Stimulated activated CD8-positive, alpha-beta memory T cell treated with anti-CD3 and anti-CD28 coated beads, Interleukin-15, amount 100 ng/mL, for 1 hour (primary cell): ENCODE measurements at places on chromosomes 12 and 14.
A peak's percentile ranks its signal among the peaks of the same experiment; 100 is the strongest.

DNA sequence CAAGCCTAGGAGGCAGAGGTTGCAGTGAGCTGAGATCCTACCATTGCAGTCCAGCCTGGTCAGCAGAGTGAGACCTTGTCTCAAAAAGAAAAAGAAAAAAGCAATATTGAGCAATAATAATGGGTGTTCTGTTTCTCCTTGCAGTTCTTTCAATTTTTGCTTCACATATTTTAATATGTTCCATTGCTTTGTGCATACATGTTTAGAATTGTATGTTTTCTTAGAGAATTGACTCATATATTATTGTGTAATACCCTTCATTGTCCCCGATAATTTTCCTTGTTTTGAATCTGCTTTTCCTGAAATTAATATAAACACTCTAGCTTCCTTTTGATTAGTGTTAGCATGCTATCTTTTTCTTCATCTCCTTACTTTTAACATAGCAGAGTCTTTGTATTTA, 138.4 kb upstream of the NPAS3 start:
- DNase-seq: no peak

DNA sequence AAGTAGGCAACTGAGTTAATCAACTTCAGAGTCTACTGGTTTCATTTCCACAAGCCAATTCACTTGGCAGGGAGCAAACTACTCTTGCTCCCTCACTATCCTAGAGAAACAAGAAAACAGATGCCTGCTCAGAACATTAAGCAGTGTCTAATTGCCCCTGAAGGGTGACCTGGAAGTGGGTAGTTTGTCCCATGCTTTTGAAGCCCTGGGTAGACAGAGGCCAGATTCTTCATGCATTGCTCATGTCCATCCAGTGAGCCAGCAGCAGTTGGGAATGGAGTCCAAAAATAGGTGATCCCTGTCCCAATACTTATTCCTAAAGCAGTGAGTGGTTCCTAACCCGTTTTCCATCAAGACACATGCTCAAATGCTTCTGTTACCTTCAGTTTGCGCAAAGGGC, 48.8 kb downstream of the BICDL1 start:
- DNase-seq: no peak

DNA sequence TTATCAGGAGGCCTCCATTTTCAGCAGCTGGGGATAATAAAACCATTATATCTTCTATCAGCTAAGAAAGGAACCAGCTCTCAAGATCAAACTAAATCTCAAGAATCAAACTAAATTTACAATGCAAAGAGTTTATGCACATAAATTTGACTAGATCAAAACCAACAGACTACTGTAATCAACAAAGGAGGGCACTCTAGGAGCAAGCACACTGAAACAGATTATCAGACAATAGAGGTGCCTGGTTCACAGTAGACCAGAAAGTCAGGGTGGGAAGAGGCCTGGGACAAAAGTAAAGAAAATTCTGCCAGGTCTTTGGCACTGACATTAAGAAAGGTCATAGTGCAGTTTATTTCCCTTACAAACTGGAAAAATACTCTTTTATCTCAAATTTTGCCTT, 61.0 kb downstream of the HECTD4 start:
- DNase-seq: no peak

DNA sequence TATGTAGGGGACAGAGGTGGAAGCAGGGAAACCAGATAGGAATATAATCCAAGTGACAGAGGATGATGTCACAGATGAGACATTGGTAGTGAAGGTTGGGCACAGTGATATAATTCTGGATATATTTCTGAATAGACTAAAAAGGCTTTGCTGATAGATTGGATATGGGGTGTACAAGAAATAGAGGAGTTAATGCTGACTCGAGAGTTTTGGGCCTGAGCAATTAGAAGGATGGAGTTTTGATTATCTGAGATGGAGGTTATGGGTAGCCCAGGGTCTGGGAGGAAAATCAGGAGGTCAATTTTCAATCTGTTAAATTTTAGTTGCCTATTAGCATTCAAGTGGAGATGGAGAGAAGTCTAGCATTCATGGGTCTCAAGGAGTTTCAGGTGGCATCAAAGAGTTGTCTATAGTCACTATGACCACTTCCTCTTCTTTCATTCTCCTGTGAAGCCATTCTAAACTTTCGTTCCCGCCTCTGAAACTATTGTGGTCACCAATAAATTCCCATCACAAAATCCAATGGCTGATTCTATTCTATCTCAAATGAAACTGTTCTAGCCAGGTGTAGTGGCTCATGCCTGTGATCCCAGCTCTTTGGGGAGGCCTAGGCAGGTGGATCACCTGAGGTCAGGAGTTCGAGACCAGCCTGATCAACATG, 10.6 kb upstream of the ANO6 start:
- no peak for DNase-seq

GRCh38 chr14:95292660-95293425, 26.9 kb downstream of the CLMN start:
- no peak for DNase-seq

DNA sequence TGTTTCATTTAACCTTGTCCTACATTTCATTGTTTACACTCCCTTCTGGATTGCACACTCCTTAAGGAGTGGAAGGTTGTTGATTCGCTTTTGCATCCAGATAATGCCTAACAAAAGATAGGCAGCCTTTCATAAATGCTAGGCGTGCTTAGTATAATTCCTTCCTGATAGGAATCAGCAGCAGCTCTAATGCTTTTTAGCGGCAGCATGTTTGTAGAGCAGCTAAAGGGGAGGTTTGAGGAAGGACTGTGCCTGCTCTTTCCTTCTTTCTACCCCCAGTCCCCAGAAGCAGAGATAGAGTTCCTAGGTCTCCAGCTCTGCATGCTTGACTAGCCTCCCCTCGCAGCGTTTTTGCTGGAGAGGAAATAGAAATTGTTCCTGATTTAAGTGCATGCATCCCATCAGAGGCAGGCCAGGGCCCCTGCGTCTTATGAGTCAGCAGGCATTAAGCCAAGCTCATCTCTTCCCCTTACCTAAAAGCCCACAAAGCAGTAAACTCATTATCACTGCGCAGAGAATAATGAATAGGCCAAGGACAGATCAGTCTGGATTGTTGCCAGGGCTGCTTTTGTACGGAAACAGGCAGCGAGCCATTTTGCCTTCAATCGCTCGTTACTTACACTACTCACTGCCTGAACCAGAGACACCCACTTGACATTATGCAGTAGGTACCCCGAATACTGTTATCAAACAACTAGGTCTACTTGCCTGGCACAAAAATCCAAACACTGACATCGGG, 14.0 kb upstream of the TBPL2 start:
- no peak for DNase-seq

DNA sequence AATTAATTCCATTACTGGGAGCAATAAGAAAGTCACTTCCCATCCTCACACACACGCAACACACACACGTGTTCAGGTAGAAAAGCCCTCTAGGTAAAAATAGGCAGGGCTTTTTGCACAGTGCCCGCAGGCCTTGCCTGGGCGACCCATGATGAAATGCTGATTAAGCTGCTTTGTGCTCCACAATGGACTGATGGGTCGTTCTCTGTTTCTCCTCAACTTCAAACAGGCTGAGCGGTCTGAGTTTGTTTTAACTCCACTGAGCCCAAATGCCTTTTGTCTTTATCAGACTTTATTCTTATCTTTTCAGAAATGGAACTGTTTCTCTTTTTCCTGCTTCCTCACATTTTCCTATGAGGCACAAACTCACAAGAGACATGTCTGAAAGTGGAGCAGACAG, 9.4 kb upstream of the DACT1 start:
- DNase-seq: no peak

GRCh38 chr12:57236201-57236924, 6.9 kb downstream of the SHMT2 start:
- no peak for DNase-seq

- DNase-seq: no peak
These were observed 165.4 kb upstream of the CPNE8 start for GRCh38 chr12:39070775-39071174.

GRCh38 chr14:81301813-81302212, 81.1 kb upstream of the GTF2A1 start:
- no peak for DNase-seq

GRCh38 chr14:102264775-102265174, 40.2 kb downstream of the MOK start:
- no peak for DNase-seq

DNA sequence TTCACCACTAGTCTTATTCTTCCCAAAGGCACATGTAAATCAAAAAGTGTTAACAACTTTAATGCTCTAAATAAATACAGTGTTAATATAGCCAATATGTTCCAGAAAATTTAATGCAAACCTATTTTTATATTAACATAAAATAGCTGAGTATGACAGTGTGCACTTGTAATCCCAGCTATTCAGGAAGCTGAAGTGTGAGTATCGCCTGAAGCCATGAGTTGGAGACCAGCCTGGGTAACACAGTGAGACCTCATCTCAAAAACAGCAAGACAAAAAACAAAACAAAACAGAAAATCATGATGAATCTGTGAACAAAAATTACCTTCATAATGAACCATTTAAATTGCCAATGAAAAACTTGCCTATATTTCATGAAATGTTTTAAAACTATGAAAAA, 798.9 kb downstream of the SLC6A15 start:
- DNase-seq: no peak

GRCh38 chr14:75417674-75418073, 10.1 kb upstream of the JDP2 start:
- DNase-seq: no peak

DNA sequence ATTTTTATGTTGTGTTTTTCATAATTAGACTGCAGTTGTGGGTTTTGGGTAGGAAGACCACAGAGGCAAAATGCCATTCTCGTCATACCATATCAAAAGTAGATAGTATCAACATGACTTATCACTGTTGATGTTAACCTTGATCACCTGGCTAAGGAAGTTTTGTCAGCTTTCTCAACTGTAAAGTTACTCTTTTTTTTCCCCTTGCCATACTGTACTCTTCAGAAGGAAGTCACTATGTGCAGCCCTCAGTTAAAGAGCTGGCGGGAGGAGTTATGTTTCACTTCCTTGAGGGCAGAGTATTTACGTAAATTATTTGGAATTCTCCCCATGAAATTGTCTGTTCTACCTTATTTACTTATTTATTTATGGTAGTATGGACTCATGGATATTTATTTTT, 78.7 kb downstream of the PRORP start:
- no peak for DNase-seq

DNA sequence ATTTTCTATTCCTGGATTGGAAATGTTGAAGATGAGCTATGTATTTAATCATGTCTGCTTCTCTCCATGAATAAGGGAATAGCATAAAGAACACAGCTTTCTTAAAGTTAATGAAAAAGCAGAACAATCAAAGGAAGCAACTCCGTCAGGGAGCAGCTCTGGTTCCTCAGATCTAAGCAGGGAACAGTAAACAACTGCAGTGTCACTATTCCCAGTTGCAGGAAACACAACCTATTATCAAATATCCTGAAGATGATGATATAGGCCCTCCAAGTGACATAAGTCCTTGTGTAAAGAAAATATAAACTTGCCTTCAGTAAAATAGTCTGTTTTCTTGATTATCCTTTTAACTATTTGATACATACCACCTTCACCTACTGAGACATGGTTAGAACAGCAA, 228.1 kb downstream of the KCNC2 start:
- DNase-seq: no peak

GRCh38 chr14:63470962-63471793, 72.0 kb downstream of the PPP2R5E start:
- DNase-seq: no peak

GRCh38 chr14:103304706-103305105, 29.3 kb upstream of the EIF5 start:
- no peak for DNase-seq

DNA sequence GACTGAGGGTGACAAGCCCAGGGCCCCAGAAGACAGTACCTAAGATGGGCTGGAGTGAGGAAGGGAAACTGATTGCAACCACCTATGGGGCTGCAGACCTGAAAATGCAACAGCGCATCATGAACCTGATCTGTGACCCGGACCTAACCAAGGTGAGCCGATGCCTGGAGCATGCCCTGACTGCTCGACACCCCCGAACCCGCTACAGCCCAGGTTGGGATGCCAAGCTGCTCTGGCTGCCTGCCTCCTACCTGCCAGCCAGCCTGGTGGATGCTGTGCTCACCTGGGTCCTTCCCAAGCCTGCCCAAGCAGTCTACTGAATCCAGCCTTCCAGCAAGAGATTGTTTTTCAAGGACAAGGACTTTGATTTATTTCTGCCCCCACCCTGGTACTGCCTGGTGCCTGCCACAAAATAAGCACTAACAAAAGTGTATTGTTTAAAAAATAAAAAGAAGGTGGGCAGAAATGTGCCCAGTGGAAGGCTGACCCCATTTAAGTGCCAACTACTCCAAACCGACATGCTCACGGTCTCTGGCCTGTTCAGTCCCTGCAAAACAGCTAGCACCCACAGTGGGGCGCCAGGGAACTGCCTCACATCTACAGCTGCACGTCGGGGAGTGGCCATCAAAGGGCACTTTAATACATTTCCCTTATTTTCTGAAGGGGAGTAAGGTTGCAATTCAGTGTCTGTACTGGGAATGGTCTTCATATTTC, 4.2 kb downstream of the RDH5 start:
- peak; percentile 43 for DNase-seq

DNA sequence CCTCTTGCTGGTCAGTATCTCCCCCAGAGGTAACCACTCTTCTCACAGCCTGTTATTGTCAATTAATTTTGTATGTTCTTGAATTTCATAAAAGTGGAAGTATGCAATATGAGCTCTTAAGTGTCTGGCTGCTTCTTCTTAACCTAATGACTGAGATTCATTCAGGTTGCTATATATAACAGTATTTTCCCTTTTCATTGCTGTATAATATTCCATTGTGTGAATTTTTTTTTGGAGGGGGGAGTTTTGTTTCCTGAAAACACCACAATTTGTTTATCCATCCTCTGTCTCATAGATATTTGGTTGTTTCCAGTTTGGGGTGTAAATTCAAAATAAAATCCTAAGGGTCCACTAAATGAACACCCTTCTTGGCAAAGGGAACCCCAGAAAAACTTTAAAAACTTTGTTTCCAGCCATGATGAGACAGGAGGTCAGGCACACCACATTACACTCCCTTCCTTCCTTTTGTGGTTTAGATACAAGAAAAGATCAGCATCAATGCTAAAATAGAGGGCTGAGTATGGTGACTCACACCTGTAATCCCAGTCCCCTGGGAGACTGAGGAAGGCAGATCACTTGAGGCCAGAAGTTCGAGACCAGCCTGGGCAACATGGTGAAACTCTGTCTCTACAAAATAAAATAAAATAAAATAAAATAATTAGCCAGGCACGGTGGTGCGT, 4.1 kb upstream of the DAO start:
- no peak for DNase-seq

- no peak for DNase-seq
These were observed 10.3 kb downstream of the CCDC175 start for GRCh38 chr14:59566296-59566695.

- no peak for DNase-seq
These were observed 63.3 kb downstream of the SYNE3 start for GRCh38 chr14:95452893-95453712.

GRCh38 chr14:52329678-52330369, 15.7 kb downstream of the PTGER2 start:
- DNase-seq: no peak
